Brain (organoid and tissue), 16 donors: ENCODE measurements at places on chromosomes 6 and 20. TPM values are rescaled to one million over a fixed set of nuclear protein-coding genes. Genes with fewer than 3 reads are reported as not detected.

- DNase-seq: no peak
Observed at GRCh38 chr6:7673063-7673536, 52.8 kb upstream of the BMP6 start.

SPDEF gene
- polyA plus RNA-seq: not detected

DNA sequence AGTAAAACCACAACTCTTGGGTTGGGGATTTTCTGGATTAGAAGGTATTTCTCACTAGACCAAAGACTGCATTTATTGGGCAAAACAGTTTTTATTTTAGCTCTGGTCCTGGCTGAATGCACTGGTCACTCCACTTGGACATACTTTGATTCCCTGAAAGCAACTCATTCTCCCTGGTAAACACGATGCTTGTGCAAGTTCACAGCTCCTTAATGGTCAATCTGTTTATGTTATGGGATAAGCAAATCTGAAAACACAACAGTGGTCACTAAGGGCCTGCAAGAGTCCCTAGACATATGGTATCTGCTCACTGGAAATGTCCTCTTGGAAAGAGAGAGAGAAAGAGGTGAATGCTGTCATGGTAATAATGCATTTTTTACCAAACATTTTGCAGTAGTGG is 559.8 kb downstream of the CDH26 start:
- no peak for DNase-seq

DNA sequence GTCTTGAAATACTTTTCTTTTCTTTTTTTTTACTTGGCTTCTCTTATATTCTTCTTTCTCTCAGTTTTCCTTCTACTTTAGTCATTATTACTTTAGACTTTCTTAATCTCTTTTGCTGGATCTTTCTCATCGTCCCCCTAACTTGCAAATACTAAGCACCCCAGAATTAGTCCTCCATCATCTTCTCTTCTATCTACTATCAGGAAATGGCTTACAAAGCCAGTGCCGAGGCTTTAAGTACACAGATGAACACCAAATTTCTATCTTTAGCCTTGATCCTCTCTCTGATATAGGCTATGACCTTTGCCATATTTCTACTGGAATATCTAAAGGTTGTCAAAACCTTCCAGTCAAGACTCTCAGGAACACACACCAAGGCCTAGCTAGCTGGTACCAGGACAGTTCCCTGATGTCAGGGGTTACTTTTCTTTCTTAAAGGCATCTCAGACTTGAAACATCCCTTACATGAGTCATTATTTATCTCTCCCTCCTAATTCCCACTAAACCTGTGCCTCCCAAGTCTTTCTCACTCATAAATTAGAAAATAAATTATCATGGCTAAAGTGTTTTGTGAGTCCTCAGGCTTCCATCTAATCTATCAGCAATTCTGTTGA is 278.6 kb upstream of the TCF21 start:
- no peak for DNase-seq

DNA sequence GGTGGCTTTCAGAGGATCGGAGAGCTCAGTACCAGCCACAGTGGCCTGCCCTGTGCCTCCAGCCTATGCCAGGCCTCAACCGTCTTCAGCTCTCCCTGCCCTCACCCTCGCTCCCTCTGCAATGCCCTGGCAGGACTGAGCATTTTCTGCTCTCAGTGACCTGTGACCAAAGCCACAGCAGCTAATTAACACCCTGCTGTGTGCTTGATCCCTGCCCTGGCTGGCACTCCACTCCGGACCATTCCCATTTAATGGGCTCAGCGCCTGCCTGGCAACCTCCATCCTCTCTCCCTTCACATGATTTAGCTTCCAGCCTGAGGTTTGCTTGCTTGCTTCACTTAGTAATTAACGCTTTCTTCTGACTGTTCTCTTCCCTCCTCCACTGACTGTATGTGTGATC is 287.5 kb downstream of the LRFN2 start:
- peak; percentile 48 for DNase-seq
